ENCODE measurements at places on chromosomes 11 and 22.

DNA sequence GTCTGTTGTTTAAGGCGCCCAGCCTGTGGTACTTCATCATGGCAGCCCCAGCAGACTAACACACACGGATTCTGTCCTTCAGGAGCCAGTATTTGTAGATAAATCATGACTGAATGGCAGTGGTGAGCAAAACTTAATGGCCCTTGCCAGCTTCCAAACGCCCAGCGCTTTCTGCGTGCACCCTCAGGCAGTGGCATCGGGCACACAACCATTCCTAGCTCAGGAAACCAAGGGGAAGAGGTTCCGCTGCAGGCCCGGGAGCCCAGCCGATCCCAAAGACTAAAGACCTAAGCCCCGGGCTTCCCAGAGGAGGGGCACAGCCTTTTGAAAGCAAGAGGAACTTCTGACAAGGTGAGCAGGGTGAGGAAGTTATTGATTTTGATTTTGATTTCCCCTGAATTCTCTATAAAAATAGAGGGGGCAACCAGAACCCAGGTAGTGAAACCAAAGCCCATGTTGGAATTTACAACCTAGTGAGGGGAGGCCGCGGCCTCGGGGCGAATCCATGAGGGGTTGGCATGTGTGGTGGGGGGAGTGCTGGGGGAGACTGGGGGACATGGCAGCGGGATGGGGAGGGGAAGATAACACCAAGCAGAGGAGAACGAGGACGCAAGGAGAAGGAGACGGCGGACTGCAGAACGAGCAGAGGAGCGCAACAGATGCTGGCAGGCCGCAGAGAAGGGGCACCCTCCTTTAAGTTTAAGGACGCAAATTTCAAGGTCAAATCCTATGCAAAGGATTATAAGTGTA is 79.9 kb upstream of the SEPTIN5 start:
- DNase-seq: no peak

DNA sequence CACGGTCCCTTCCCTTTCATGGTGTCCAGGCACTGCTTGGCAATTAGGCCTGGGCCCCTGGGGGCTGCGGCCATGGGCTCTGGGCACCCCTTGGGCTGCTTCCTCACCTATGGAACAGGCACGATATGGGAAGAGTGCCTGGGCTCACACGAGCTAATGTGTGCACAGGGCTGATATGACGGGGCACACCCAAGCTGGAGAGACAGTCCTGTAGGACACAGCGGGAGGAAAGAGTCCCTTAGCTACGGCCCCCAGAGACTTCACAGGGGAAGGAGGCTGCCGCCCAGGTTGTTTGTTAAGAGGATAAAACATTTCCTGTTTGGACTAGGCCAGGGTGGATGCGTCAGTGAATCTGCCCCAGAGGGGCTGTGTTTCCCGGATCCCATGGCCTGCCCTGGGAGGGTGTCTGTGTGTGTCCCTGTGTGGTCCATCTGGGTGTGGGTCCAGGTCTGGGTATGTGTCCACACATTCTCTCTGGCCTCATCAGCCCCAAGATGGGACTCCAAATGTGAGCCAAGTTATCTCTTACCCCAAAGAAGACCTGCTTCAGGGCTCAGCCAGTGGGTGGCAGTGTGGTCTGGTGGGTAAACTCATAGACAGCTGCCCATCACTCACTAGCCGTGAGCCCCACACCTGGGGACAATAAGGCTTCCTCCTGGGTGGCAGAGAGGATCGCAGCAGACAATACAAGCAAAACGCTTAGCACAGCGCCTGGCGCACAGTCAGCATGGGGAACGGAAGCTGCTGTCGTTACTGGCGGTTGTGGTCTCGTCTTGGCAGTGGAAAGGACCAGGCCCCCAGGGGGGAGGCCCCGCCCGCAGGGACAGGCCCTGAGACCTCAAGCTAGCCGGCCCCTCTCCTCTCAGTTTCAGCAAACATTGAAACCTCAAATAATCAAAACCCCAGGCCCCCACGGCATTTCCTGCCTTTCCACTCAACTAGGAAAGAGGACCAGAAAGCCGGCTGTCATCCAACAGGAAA is 3.2 kb upstream of the EMID1 start:
- DNase-seq: peak; percentile 77

- no peak for DNase-seq
These were observed 422.3 kb downstream of the SOX6 start for GRCh38 chr11:15933886-15934625.

DNA sequence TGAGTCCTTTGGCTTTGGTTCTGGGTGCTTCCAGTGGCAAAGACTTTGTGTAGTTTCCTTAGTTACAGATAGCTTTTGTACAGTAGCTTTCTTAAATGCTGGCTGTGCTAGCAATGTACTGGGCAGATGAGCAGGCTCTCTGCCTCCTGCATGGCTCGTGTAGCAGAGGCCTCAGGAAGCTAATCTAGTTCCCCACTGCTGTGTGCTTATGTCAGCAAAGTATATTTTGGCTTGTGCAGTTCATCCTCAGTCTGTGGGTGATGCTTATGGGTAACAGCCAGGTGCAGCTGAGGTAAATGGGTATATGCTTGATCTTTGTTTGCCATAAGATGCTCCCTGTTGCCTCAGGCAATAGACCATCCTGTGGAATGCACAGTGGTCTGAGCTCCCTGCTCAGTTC is 69.0 kb upstream of the FAM181B start:
- DNase-seq: no peak

DNA sequence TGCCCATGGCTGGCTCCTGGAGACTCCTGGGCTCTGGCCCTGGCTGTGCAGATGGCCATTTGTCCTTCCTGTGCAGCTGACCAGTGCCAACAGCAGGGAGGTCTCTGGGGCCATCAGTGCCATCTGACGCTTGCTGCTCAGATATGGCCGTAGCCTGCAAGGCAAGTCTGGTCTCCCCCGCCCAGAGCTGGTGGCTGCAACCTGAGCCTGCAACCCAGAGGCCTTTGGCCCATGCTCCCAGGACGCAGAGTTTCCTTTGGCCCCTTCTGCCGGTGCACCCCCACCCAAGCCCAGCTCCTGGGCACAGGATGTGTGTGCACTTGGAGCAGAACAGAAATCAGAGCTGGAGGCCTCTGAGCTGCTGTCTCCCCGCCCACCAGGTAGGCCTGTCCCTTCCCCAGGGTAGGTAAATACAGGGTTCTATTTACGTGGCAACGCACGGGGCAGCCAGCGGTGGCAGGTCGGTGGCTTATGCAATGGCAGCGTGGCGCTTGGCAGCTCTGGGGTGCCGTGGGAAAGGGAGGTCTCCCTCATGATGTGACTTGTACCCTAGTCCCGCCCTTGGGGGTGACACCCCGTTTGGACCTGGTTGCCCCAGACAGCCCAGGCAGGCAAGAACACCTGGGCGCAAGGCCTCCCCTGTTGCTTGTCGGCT is 21.0 kb upstream of the MYEOV start:
- DNase-seq: no peak

- DNase-seq: no peak
These were observed 33.6 kb upstream of the CLMP start for GRCh38 chr11:123228496-123229163.
